ENCODE measurements at places on chromosomes 2 and 18.

GRCh38 chr2:80529466-80530165 lies 225.1 kb upstream of the LRRTM1 start:
- no peak for DNase-seq

DNA sequence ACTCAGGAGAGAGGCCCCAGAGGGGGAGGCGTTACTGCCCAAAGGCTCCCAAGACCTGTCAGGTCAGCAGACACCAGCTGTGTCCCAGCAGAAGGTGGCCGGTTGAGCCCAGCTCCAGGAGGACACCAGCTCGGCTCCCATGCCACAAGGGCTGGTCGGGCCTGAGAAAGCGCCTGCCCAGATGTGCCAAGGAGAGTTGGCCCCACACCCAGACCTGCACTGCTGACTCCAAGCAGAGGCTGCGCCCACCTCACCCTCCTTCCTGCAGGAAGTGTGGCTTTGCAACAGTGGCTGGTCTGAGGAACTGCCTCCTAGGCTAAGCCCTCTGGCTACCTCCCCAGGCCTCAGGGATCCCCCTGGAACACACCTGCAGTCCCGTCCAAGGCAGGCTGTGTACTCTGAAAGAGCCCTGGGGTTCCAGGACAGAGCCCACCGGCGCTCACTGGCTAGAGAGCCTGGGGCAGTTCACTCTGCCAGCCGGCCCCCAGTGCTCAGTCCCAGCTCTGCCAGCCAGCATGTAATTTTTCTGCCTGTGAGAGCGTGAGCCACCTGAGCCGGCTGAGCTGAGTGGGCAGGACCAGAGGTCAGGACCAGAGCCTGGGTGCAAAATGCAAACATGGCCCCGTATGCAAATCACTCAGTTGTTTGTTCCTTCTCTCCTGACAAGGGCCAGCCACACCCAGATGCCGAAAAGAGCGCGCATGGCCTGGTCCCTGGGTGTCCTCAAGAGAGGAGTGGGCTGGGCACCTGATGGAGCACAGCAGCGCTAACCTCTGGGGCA lies 36.9 kb upstream of the PTMA start:
- DNase-seq, result no peak

DNA sequence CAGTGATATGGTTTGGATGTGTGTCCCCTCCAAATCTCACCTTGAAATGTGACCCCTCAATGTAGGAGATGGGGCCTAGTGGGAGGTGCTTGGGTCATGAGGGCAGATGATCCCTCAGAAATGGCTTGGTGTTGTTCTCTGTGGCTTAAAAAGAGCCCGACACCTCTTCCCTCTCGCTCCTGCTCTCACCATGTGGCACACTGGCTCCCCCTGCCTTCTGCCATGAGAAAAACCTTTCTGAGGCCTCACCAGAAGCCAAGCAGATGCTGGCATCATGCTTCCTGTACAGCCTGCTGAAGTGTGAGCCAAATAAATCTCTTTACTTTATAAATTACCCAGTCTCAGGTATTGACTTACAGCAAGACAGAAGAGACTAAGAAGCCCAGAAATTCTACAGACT lies 357.1 kb downstream of the NRXN1 start:
- no peak for DNase-seq

DNA sequence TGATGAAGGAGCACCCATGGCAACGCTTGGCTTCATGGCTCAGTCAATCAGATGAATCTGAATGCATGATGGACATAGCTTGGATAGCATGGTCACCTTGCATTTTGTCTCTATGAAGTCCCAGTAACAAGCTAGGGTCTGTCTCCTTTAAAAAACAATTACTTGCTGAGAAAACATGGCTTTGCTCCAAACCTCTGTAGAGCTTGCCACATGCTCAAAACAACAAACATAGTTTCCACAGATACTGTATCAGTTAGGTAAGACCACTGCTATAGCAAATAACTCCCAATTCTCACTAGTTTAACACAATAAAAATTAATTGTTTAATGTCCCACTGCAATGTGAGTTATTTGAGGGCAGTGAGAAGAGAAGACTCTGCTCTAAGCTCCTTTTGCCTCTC lies 401.0 kb downstream of the IRS1 start:
- no peak for DNase-seq

GRCh38 chr2:216181351-216181750 lies 72.2 kb downstream of the XRCC5 start:
- DNase-seq, result no peak

GRCh38 chr18:72672364-72673184 lies 128.4 kb upstream of the CBLN2 start:
- no peak for DNase-seq

GRCh38 chr2:166239548-166239947 lies 111.7 kb upstream of the SCN1A start:
- DNase-seq, result no peak

- no peak for DNase-seq
Observed at GRCh38 chr2:179181002-179181401, 83.6 kb downstream of the SESTD1 start.

DNA sequence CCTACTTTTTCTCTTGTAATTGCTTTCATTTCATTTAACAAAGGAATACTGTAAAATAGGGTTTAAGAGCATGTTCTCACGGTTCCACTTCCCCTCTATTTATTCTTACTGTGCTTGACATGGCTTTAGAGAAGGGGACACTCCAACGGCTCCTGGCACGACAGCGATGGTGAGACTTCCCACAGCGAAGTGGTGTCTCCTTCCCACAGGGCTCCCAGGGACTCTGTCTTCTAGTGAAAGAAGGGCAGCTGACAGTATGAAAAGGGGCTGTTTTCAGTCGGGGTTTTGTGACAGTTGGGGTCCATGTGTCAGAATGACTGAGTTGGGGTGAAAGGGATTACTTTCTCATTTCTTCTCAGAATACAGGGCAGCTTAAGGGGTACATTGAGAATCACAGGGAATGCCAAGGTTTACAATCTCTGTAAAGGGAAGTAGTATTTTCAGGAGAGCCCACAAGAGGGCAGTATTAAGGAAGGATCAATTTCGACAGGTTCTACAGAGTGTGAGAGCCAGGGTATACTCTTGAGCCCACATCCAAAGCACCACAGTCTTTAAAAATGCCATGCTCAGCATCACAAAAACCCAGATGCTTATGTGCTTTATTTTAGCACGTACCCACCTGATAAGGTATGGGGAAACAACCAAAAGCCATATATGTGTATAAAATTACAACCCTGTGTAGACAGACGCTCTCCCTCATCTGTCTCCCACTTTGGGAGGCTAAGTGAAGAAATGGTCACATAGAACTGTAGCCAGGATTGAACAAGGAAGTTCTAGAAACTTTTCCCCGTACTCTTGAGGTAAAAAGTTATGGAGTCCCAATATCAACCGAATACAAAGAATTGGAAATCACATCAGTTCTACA lies 31.3 kb upstream of the RAPGEF4 start:
- DNase-seq, result no peak

DNA sequence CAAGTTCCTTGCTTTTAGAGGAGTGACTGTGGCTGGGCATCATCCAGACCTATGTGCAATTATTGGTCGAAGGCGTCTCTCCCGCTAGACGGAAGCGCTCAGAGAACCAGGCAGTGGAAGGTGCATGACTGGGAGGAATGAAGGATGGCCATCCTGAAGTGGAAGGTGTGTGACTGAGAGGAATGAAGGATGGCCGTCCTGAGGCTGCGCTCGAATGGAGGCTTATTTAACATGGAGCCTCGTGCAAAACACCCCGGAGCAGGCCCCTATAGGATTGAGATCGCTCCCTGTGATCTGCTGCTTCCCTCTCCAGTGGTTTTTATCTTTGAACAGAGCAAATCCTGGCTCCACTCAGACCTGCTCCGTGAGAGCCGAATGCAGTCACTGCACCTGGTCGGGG lies 140.2 kb upstream of the ID2 start:
- DNase-seq, result no peak

- DNase-seq, result no peak
Observed at GRCh38 chr2:120826716-120827410, 91.2 kb downstream of the GLI2 start.

- DNase-seq, result no peak
Observed at GRCh38 chr2:188475945-188476344, 184.3 kb downstream of the GULP1 start.

DNA sequence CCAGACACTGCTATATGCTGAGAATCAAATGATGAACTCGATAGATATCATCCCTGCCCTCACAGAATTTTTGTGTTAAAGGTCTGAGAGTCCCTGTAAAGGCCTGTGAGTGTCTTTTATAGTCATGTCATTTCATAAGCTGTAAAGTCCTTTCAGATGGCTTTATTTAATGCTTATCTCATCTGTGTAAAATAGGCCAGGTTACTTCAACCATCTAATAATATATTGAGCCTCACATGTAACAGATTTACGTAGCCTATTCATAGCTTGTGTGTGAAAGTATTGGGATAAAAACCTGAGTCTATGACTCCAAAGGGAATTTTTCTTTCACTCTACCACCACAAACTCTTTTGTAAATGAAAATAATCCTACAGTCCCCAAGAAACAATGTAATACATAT lies 672.0 kb upstream of the SYT4 start:
- no peak for DNase-seq

DNA sequence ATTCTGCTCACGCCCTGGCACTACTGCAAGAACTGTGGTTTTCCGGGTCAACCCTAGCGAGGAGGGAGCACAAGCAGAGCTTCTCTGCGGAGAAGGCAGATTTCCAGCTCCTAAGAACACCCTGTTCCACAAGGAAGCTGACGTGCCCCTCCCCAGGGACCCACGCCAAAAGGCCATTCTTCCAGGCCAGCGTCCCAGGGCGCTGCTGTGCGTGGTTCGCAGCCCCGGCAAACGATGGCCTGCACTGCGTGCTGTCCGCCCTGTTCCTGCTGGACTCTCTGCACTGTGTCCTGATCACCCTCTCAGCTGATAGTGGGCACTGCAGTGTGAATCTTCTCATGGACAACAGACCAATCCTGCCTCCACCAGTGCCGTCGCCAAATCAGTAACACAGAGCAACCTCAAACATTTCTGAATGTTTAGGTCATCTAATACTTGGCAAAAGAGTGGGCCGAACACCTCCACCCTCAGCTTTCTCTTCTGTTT lies 49.1 kb downstream of the ADI1 start:
- no peak for DNase-seq

DNA sequence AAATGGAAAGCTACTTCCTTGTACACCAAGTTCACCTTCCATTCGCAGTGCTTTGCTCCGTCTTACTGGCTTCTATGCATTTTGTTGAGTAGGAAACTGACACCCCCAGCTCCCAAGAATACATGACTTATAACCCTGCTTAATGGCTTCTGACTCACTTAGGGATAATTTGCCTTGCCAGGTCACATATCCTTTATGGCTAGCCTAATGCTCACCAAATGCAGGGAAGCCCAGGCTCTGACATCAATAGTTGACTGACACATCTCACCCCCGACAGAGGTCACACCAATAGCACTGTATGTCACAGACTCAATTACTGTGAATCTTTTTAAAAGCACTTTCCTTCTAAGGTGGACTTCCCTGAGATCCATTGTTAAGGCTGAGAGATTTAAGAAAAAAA lies 147.2 kb downstream of the DTNA start:
- DNase-seq, result no peak

DNA sequence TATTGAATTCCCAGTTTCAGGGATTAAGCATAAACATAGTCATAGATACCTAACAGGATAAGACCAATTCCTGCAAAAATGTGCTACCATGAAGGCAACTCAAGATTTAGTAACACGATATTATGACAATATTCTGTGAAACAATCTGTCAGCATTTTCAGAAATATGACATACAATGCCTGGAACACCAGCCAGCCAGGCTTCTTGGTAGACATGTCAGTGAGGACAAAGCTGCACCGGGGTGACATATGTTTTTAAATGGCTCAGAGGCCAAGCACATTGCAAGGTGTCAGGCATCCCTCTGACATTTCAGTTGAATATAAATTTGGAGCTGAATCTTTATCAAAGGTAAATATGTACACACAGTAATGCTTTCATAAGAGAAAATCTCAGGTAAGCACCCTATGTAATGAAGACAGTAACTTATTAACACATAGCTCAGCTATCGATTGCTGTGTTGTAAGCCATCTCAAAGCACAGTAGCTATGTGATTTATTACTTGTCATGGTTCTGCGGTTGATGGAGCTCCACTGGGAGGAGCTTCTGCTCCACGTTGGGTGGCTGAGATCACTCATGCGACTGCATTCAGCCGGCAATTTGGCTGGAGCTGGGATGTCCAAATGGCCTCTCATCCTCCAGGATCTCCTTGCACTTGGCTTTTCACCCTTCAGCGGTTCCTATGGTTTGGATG lies 31.9 kb upstream of the EML6 start:
- no peak for DNase-seq

GRCh38 chr2:11697103-11697871 lies 27.3 kb upstream of the NTSR2 start:
- DNase-seq, result no peak

DNA sequence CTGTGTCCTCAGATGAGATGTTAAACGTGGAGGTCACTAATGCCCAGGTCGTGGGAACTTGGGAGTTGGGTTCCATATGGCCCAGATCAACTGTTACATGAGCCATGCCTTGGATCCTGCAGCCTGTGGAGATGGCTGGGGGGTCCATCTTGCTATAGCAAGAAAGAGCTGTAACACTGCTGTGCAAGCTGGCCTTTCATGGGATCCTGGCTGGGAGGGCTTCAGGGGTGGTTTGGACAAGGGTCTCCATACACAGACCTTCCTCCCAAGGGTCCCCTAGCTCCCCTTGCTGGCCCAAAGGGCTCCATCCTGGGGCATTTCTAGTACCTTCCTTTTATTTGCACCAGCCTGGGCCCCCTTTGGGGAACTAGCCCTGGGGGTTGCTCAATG lies 337.7 kb downstream of the DYSF start:
- DNase-seq, result no peak

- no peak for DNase-seq
Observed at GRCh38 chr2:773256-774160, 96.3 kb upstream of the TMEM18 start.

DNA sequence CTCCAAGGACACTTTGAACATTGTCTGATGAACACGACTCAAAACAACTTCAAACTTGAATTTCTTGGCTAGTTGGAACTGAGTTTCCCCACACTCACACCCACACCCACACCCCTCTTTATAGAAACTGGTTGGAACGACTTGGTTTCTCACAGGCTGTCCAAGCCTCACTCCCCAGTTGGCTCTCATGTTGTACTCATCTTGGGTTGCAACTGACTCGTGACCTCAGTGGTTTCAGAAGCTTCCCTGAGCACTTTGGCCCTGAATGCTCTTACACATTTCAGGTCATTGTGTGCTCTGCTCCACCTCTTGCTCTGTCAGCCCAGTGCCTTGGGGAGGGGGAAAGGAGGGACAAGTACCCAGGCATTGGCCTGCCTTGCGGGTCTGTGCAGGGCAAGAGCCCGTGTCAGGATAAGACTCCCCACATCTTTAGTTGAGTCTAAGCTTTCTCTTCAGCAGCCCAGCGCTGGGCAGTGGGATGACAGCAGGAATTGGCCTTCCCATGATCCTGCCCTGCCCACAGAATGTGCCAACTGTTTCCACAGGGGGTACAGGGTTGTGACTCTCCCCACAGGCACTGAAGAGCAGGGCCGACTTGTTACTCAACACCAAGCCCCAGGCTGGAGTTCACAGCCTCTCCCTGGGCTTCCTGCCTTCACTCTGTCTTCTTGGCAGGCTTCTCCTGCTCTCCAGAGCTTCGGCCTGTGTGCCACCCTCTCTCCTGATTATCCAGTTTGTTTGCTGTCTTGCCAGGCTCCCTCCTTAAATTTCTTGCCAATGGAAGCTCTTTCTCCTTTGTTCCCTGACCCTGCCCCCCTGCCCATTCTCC lies 104.6 kb downstream of the RTN4 start:
- no peak for DNase-seq

GRCh38 chr2:170944545-170944944 lies 15.5 kb downstream of the GORASP2 start:
- no peak for DNase-seq
